Esophagus squamous epithelium (tissue), 5 donors: ENCODE measurements at places on chromosomes 5 and 9. TPM values are rescaled to one million over a fixed set of nuclear protein-coding genes. Genes with fewer than 3 reads are reported as not detected.

GRCh38 chr9:107155244-107155817 lies 127.7 kb upstream of the RAD23B start:
- no peaks in the 10 kb centered on the region for H3K27me3 ChIP-seq
- no peaks in the 10 kb centered on the region for H3K36me3 ChIP-seq
- no peaks in the 10 kb centered on the region for H3K4me1 ChIP-seq
- no peak for DNase-seq
- H3K27ac ChIP-seq, result no peak overlapping the region

- no peaks in the 10 kb centered on the region for H3K36me3 ChIP-seq
- H3K4me1 ChIP-seq, result no peaks in the 10 kb centered on the region
Observed at GRCh38 chr5:127993476-127993875, 90.1 kb upstream of the SLC12A2 start.

DNA sequence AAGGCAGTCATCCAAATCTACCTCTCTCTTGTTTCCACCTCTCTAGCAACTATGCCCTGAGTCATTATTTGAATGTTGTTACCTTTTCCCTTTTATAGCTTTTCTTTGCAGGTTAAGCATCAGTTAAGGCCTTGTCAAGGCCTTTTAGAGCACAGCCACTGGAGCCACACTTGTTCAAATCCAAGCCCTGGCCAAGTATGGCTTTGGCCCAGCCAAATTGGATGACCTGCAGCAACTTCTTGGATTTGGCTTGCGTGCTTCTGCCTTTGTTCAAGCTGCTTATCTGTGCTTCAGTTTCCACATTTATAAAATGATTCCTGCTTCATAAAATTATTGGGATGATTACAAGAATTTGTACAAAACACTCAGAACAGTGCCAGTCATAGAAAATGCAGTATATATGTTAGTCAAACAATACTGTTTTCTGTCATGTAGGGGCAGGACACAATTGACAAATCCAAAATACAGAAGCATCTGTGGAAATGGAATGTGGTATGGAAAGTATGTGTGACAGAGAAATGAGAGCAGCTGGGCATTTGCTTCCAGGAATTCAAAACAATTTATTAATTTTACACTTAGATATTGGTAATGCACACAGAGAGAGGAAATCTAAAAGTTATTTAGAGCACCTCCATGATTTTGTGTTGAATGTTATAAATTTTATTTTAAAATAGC lies 17.9 kb upstream of the RLN1 start:
- no peak overlapping the region for H3K27ac ChIP-seq
- no peak for DNase-seq
- H3K36me3 ChIP-seq, result no peaks in the 10 kb centered on the region
- H3K4me3 ChIP-seq, result no peak overlapping the region
- H3K4me1 ChIP-seq, result no peaks in the 10 kb centered on the region

DNA sequence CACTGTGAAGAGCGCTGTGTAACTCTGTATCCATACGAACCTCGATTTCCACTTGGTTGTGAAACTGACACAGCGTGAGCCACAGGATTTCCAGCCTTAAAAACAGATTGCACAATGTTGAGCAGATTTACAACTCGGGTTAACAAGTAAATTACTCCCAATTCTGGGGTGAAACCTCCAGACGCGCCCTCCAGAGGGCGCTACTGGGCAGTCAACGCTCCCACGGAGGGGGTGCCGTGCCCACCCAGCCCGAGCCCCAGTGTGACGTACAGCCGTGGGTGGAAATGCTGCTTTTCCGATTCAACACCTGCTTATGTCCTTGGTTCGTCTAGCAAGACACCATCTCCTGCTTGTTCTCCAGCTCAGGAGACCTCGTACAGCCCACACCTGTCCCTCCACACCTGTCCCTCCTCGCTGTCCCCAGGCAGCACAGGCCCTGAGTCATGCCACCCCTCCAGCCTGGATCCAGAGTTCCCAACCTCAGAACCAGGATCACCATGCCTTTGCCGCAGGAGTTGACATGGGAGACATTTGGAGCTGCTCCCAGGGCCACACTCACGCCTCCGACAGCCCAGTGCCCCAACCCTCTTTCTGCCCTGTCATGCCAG lies 34.4 kb upstream of the SLC6A3 start:
- H3K36me3 ChIP-seq, result no peaks in the 10 kb centered on the region
- no peak for DNase-seq

DNA sequence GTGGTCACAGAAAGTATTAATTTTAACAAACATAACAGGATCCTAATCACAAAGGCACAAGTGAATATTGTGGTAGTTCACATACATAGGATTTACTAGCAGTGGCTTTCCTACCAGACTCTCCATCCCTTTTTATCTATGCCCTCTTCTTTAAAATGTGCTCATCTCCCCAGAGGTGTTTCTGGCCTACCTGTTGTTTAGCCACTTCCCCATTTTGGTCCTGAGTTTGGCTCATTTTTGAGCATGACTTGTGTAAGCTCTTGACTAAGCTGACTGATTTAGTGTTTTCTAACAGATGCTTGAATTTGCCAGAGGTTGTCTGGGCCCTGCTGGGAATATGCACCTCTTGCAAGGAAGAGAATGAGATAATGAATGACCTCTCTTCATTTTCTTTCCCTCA lies 517.7 kb upstream of the CLINT1 start:
- no peaks in the 10 kb centered on the region for H3K4me1 ChIP-seq
- H3K27ac ChIP-seq, result no peak overlapping the region
- no peak for DNase-seq
- no peaks in the 10 kb centered on the region for H3K27me3 ChIP-seq

DNA sequence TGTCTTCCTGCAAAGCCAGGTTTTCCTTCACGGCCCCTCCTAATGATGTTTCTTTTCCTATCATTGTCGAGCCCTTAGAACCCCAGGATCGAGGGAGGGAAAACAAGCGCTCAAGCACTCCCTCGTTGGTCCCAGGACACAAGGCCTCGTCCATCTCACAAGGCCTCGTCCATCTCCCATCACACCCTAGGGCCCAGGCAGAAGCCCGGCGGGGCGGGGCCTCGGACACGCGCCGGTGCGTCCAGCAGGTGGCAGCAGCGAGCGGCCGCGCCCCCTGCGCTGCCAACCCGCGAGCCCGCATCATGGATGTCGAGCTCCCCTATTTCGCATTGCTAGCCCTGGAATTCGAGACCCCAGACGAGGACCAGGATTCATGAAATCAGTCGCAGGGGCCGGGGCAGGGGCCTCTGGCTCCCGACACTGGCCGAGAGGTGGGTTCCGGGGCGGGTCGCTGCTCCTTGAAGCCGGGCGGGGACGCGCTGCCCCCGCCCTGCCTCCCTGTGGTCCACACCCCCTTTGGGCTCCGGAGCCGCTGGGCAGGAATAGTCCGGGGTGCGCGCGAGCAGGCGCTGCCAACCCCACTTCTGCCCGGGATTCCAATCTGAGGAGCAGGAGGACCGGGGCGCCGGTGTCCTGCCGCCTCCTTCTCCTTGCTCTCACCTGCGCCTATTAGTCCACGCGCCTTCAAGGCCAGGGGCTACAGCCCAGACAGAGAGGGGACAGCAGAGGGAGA lies at the start of gene ABLIM3:
Gene ABLIM3, plus strand, starts transcription at position 270 of the 733 bp plus-strand sequence. CDS start 603 bp downstream, outside the sequence.
- peaks cover 5% of the 10 kb centered on the region for H3K27me3 ChIP-seq
- DNase-seq, result no peak
- H3K4me1 ChIP-seq, result no peaks in the 10 kb centered on the region
- peak within 1 kb of the TSS; percentile 74 for H3K4me3 ChIP-seq

DNA sequence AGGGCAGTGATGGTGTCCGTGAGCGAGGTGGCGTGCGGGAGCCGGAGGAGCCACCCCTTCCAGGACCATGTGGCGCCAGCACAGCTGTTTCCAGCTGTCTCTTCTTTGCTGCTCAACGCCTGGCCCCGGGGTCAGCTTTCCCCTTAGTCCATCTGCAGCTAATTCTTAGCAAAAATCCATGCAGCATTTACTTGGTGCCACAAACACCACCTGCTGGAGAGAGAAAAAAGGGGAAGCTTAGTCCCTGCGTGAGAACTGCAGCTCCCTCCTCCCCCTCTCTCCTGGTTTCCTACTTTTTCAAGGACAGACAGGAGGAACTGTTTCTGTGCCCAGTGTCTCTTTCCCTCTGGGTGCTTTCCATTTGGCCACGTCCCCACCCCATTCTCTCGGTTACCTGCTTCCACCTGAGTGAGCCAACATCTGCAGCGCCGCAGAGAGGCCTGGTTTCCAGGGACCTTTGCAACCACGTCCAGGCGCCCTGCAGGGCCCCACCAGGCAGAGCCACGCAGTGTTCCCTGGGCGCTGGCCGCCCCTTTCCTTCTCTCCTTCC lies 3.4 kb downstream of the SLC6A19 start:
- DNase-seq, result no peak
- H3K36me3 ChIP-seq, result no peaks in the 10 kb centered on the region
- no peaks in the 10 kb centered on the region for H3K4me1 ChIP-seq
- no peaks in the 10 kb centered on the region for H3K27me3 ChIP-seq
- H3K4me3 ChIP-seq, result no peak overlapping the region

DNA sequence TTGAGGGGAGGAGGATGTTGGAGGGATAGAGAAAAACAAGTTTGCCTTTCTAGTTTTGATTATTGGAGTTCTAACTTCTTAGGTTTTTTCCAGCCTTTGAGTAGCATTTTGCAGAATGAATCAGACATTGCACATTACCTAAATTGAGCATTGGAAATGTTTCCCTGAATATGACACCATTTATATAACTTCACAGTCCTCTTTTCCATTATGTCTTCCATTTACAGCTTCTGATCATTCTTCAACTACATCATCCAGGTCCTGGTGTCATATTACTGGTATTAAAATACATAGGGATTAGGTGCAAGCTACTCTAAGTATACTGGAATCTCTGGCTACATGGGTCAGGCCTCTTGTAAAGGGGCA lies 286.1 kb downstream of the ARHGAP26 start:
- no peaks in the 10 kb centered on the region for H3K27me3 ChIP-seq
- H3K27ac ChIP-seq, result no peak overlapping the region
- no peaks in the 10 kb centered on the region for H3K36me3 ChIP-seq
- DNase-seq, result no peak

DNA sequence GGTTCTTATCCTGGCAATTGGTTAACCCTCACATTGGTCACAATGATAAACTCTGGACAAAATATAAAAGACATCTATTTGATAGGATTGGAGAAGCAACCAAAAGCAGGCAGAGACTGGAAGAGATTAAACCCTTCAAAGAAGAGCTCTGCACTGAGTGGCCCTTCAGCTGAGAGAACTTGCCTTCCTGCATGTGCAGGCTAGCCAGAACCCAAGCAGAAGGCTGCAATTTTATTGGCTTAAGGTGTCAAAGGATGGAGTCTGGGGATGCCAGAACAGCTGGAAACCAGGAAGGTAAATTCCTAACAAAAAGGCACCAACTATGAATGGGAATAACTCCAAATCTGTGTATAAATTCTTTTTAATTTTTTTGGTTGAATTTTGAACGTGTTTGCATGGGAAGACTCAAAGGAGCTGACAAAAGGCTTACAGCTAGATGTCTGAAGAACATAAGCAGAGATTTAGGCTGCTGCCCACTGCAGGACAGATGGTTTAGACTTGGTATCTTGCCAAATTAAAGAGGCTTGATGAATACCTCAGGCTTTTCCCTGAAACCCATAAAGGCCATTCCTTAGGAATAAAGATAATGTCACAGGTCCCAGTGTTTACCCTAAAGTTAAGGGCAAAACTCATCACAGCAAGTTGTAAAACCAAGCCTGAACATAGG lies 66.3 kb downstream of the NR2F1 start:
- H3K4me3 ChIP-seq, result no peak overlapping the region
- no peaks in the 10 kb centered on the region for H3K27me3 ChIP-seq
- H3K4me1 ChIP-seq, result no peaks in the 10 kb centered on the region
- H3K27ac ChIP-seq, result no peak overlapping the region

DNA sequence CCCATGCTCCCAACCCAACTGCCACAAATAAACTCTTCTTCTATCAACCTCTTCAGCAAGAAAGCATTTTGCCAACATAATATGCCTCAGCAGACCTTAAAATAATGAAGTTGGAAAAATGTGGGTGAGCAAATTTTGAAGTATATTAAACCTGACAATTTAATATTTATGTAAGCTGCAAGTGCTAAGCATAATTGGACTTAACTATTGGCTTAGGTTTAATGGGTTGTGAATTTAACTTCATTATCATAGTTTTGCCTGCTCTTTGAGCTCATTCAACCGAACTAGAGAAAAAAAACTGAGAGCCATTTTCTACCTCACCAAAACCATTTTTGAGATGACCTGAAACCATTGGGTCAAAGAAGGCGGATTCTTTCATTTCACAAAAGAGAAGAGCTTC lies 805.5 kb upstream of the DMAC1 start:
- no peaks in the 10 kb centered on the region for H3K27me3 ChIP-seq
- H3K4me3 ChIP-seq, result no peak overlapping the region
- H3K36me3 ChIP-seq, result no peaks in the 10 kb centered on the region

- DNase-seq, result no peak
- peak within 1 kb of the TSS; percentile 57 for H3K4me3 ChIP-seq
- H3K36me3 ChIP-seq, result no peaks in the 10 kb centered on the region
- peaks cover 100% of the 10 kb centered on the region for H3K4me1 ChIP-seq
Observed at GRCh38 chr9:122370869-122371755, at the start of gene PTGS1. TSS of gene PTGS1 (plus strand) at chr9:122371024. CDS start at chr9:122371085, 61 bp downstream.

DNA sequence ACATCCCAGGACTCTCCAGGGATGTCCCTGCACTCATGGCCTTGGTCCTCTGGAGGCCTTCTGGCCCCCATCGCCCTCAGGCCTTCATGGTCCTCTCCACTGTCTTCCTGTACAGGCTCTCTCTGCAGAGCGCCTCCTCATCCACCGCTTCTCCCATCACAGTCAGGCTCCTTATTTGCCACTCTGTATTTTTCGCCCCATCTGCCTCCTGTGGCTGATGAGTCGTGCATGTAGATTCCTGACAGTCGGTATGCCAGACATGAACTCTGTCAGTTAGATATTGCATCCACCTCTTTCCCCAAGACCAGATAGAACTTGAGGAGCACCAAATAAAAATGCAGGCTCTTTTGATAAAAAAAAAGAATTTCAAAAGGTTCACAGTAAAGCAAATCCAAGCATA lies 362.8 kb downstream of the IRX1 start:
- DNase-seq, result no peak
- H3K4me1 ChIP-seq, result no peaks in the 10 kb centered on the region
- no peak overlapping the region for H3K27ac ChIP-seq
- H3K36me3 ChIP-seq, result no peaks in the 10 kb centered on the region
- H3K27me3 ChIP-seq, result no peaks in the 10 kb centered on the region

- H3K4me1 ChIP-seq, result no peaks in the 10 kb centered on the region
- H3K36me3 ChIP-seq, result no peaks in the 10 kb centered on the region
- DNase-seq, result no peak
- H3K27me3 ChIP-seq, result no peaks in the 10 kb centered on the region
Observed at GRCh38 chr9:32839013-32839885, 55.9 kb downstream of the TMEM215 start.

- H3K4me3 ChIP-seq, result peak within 1 kb of the TSS; percentile 59
- peaks cover 26% of the 10 kb centered on the region for H3K4me1 ChIP-seq
- DNase-seq, result no peak
- H3K27ac ChIP-seq, result peak within 1 kb of the TSS; percentile 61
- H3K36me3 ChIP-seq, result no peaks in the 10 kb centered on the region
Observed at GRCh38 chr9:38620483-38621433, at the start of gene ANKRD18A. TSS of gene ANKRD18A (minus strand) at chr9:38620596. CDS start at chr9:38620285, 311 bp downstream.

TAF11L10 gene
- total RNA-seq, result not detected

PCA3 gene
- total RNA-seq, result not detected

ENHO gene
- total RNA-seq, result not detected

TSSK1B gene
- total RNA-seq, result 0.15 TPM

MYMK gene
- not detected for total RNA-seq

EGR1 gene
- 10.9 TPM for total RNA-seq

IRX2 gene
- 6.4 TPM for total RNA-seq

TEX48 gene
- total RNA-seq, result not detected
